ENCODE measurements at places on chromosomes 12 and 14. TPM values are rescaled to one million over a fixed set of nuclear protein-coding genes. Genes with fewer than 3 reads are reported as not detected.
A peak's percentile ranks its signal among the peaks of the same experiment; 100 is the strongest.

- no peak for DNase-seq
- H3K36me3 ChIP-seq, result no peaks in the 10 kb centered on the region
- no peak overlapping the region for H3K27ac ChIP-seq
Observed at GRCh38 chr14:30748343-30748742, 126.0 kb upstream of the COCH start.

DNA sequence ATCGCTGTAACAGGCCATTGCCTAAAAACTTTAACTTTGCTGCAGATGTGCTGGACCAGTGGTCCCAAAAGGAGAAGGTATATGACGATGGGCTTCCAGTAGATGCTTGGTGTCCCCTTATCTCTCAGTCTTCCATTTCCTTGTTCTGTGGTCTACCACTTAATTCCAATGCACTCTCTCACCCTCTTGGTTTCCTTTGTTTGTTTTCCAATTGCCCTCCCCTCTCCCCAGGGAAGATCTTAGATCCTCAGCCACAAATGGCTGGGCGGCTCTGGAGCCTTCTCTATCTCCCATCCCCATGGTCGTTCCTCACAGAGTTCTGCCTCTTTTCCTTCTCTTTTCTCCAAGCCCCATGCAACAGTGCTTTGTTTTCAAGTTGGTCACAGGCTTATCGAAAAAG lies 584 bp downstream of the ACSM4 start:
- H3K4me3 ChIP-seq, result no peak overlapping the region
- no peaks in the 10 kb centered on the region for H3K4me1 ChIP-seq
- no peak overlapping the region for H3K27ac ChIP-seq
- DNase-seq, result no peak

GRCh38 chr14:76931631-76932402 lies 96.7 kb downstream of the IRF2BPL start:
- H3K27ac ChIP-seq, result no peak overlapping the region
- no peaks in the 10 kb centered on the region for H3K36me3 ChIP-seq
- no peaks in the 10 kb centered on the region for H3K27me3 ChIP-seq

GRCh38 chr14:54010981-54011380 lies 54.4 kb upstream of the BMP4 start:
- no peaks in the 10 kb centered on the region for H3K36me3 ChIP-seq
- no peak overlapping the region for H3K27ac ChIP-seq
- H3K27me3 ChIP-seq, result no peaks in the 10 kb centered on the region
- DNase-seq, result no peak
- H3K4me3 ChIP-seq, result no peak overlapping the region

DNA sequence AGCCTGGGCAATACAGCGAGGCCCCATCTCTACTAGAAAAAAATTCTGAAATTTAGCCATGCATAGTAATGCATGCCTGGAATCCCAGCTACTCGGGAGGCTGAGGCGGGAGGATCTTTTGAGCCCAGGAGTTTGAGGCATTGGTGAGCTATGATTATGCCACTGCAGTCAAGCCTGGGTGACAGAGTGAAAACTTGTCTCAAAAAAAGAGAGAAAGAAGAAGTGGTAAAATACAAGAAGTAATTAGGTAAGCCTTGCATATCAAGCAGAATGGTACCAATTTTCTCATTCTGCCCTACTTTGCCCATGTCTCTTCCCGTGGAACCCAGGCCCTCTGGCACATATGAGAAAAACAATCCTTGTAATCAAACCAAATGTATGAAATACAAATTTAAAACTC lies 70.7 kb downstream of the SUSD6 start:
- peaks cover 47% of the 10 kb centered on the region for H3K4me1 ChIP-seq
- no peak overlapping the region for H3K27ac ChIP-seq
- no peaks in the 10 kb centered on the region for H3K27me3 ChIP-seq
- DNase-seq, result no peak
- H3K36me3 ChIP-seq, result no peaks in the 10 kb centered on the region

GRCh38 chr12:56159482-56160192 lies 1.5 kb downstream of the MYL6 start:
- H3K27me3 ChIP-seq, result no peaks in the 10 kb centered on the region
- peaks cover 55% of the 10 kb centered on the region for H3K36me3 ChIP-seq
- no peak for DNase-seq
- H3K4me3 ChIP-seq, result peak overlapping the region; percentile 78

GRCh38 chr12:2163177-2163941 lies 110.6 kb downstream of the CACNA1C start:
- no peaks in the 10 kb centered on the region for H3K4me1 ChIP-seq
- H3K27me3 ChIP-seq, result peaks cover 4% of the 10 kb centered on the region
- no peaks in the 10 kb centered on the region for H3K36me3 ChIP-seq
- DNase-seq, result no peak

DNA sequence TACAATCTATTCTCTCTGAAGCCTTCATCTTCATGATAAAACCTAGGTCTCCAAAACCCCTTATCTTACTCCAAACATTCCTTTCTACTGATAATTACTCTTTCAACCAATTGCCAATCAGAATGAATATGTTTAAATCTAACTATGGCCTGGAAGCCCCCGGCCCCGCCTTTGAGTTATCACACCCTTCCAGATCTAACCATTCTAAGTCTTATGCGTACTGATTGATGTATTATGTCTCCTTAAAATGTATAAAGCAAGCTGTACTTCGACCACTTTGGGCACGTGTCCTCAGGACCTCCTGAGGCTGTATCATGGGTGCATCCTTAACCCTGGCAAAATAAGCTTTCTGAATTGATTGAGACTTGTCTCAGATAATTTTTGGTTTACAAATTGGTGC lies 14.4 kb downstream of the PABPN1 start:
- H3K27me3 ChIP-seq, result peaks cover 4% of the 10 kb centered on the region
- H3K4me3 ChIP-seq, result no peak overlapping the region
- no peak for DNase-seq
- no peaks in the 10 kb centered on the region for H3K4me1 ChIP-seq
- no peak overlapping the region for H3K27ac ChIP-seq
- H3K36me3 ChIP-seq, result no peaks in the 10 kb centered on the region

GRCh38 chr12:64781280-64782190 lies 22.3 kb upstream of the GNS start:
- H3K27ac ChIP-seq, result no peak overlapping the region
- no peaks in the 10 kb centered on the region for H3K36me3 ChIP-seq
- H3K27me3 ChIP-seq, result peaks cover 33% of the 10 kb centered on the region
- peaks cover 17% of the 10 kb centered on the region for H3K4me1 ChIP-seq
- no peak for DNase-seq

DNA sequence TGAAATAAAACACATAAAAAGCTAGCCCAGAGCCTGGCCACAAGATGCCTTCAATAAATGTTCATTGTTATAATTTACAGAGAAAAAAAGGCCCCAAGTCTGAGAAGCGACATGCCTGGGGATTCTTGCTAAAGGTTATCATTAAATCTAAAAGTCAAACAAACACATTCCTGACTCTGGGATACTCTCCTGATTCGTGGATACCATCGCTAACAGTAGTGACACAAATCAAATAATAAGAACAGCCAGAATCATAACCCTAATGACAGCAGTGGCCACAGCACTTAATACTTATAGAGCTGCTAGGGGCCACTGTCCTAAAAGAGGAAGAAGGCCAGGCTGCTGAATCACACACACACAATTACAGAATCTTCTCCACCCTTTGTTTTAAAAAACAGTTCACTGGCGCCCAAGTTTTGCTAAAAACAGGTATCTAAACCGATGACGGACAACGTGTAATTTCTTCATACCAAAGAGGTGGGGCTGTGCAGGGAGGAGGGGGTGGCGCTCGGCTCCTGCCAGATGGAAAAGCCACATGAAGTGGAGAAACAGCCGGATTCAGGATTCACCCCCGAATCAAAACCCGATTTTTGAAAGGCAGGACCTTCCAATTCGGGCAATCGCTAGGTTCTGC lies 1.2 kb downstream of the CLIP1 start:
- H3K4me3 ChIP-seq, result peak overlapping the region; percentile 85
- H3K27me3 ChIP-seq, result no peaks in the 10 kb centered on the region
- H3K36me3 ChIP-seq, result peaks cover 1% of the 10 kb centered on the region
- H3K27ac ChIP-seq, result peak overlapping the region; percentile 62
- DNase-seq, result no peak

DNA sequence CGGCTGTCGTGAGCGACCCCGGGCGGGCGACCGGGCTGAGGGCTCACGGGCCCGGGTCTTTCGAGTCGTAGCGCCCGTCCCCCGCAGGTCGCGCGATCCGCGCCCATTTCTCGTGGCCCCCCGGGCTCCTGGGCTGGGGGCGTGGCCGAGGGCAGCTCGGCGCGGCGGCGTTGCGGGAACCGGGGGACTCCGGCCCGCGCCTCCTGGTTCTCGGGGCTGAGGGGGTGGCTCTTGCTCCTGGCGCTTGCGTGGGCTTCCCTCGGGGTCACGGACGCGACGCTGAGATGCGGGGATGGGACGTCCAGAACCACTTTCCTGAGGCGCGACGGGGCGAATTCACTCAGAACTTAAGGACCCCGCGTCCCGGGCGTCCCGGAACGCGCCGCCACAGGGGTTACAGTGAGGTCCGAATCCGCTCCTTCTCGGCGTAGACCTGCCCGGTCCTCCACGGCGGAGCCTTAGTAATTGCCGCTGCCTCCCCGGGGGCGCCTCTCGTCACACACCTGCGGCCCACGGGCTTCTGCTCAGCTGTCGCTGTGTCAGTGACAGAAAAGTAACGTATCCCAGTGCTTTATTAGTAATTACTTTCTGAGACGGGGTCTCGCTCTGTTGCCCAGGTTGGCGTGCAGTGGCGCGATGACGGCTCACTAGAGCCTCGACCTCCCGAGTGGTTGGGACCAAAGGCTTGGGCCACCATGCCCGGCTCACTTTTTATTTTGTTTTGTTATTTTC lies 606 bp downstream of the EP400 start:
- H3K27me3 ChIP-seq, result no peaks in the 10 kb centered on the region
- H3K27ac ChIP-seq, result peak overlapping the region; percentile 70
- peak; percentile 66 for DNase-seq
- H3K4me1 ChIP-seq, result peaks cover 47% of the 10 kb centered on the region
- H3K36me3 ChIP-seq, result peaks cover 3% of the 10 kb centered on the region

DNA sequence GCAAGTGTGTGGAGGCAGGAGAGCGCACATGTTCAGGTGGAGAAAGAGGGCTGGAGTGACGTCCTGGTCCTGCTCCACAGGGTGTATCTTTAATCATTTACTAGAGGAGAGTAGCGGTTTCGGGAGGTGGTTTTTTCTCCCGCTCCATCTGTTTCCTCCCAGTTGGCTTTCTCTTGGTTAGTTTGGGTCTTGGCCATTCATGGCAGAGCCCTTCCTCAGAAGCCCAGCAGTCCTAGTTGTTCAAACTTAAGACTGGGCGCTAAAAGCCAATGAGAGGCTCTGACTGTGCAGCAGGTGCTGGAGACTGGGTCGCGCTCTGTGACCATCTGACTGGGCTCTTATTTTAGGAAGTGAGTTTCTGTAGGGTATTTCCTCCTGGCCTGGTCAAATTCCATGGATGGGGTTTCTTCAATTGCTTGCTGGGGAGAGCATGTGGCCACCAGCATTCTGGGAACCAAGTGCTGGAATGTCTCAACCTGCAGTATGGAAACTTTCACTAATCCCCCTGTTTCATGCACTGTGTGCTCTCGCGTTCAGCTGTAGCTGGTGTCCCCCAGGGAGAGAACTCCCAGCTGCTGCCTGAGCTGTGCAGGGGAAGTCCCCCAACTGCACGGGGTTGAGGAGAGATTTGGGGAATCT lies 27.4 kb upstream of the TSPAN9 start:
- no peak overlapping the region for H3K27ac ChIP-seq
- H3K36me3 ChIP-seq, result no peaks in the 10 kb centered on the region
- H3K4me3 ChIP-seq, result no peak overlapping the region
- no peak for DNase-seq
- peaks cover 8% of the 10 kb centered on the region for H3K27me3 ChIP-seq
- H3K4me1 ChIP-seq, result no peaks in the 10 kb centered on the region

DNA sequence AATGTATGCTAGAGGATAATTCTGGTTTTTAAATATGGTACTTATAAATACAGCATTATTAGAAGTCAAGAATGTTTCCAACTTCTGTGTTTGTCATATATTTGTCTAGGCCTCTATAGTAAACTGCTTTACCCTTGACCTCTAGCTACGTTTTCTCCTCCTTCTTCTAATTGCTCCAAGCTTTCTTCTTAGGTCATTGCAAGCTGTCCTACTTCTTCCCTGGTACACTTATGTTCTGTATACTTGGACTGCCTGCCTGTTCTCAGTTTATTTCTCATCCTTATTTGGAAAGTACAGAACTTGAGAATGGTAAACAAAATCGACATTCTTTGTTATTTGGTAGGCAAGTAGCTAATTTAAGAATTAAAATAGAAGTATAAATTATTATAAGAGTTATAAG lies 23.9 kb upstream of the ATP2B1 start:
- H3K4me1 ChIP-seq, result no peaks in the 10 kb centered on the region
- H3K4me3 ChIP-seq, result no peak overlapping the region
- no peaks in the 10 kb centered on the region for H3K27me3 ChIP-seq
- no peaks in the 10 kb centered on the region for H3K36me3 ChIP-seq

DNA sequence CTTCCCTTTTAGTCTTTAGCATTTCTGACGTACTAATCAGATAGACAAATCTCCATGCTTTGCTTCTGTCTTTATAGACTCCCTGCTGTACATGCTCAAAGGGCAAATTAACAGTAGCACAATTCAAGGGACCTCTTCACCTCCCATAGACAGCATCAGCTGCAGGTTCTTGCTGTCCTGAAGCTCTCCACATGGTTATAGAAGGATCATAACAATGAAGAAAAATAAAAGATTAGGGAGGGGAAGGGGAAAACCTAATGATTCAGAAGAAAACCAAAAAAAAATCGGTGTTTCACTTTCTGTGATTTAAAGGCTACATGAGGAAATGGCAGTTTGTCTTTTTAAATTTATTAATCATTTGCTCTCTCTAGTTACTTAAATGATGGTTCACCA lies 155.5 kb downstream of the PTCSC3 start:
- no peaks in the 10 kb centered on the region for H3K27me3 ChIP-seq
- no peak overlapping the region for H3K27ac ChIP-seq
- DNase-seq, result no peak
- H3K4me1 ChIP-seq, result no peaks in the 10 kb centered on the region

DNA sequence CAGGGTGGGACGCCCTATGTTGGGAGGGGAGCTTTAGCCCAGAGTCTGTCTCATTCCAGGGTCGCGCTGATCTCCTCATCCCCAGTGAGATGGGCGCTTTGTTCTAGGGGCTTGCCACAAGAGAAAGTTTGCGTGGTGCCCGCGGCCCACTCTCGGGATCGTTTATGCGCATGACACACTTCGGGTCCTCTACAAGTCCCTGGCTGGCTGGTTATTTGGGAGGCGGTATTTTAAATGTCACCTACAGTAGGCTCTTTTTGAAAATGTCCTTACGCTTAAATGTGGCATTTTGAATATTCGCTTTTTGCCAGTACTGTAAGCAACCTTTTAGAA lies 541 bp downstream of the GOLT1B start:
- DNase-seq, result peak; percentile 7
- H3K4me3 ChIP-seq, result peak overlapping the region; percentile 88
- H3K27me3 ChIP-seq, result no peaks in the 10 kb centered on the region
- H3K27ac ChIP-seq, result peak overlapping the region; percentile 58
- peaks cover 17% of the 10 kb centered on the region for H3K36me3 ChIP-seq
- H3K4me1 ChIP-seq, result peaks cover 25% of the 10 kb centered on the region

The EML5 gene
- 2.8 TPM for total RNA-seq

The ARL1 gene
- total RNA-seq, result 23.5 TPM

The IRAK3 gene
- 0.74 TPM for total RNA-seq

The TRHDE gene
- total RNA-seq, result not detected

The PAX9 gene
- total RNA-seq, result not detected
